Hematopoietic multipotent progenitor cell (in vitro differentiated cells): ENCODE measurements at places on chromosomes 7 and 10.
A peak's percentile ranks its signal among the peaks of the same experiment; 100 is the strongest.

GRCh38 chr7:51023547-51023946, 240.9 kb upstream of the GRB10 start:
- no peak for DNase-seq

- no peak for DNase-seq
These were observed 2.9 kb upstream of the ZNF467 start for GRCh38 chr7:149776289-149776688.

- no peak for DNase-seq
These were observed 146.8 kb upstream of the PRKCQ start for GRCh38 chr10:6726924-6727323.

- no peak for DNase-seq
These were observed 245.9 kb downstream of the MTERF1 start for GRCh38 chr7:91634485-91635177.

- peak; percentile 42 for DNase-seq
These were observed 73.8 kb upstream of the SFMBT2 start for GRCh38 chr10:7484456-7485243.

- no peak for DNase-seq
These were observed 6.6 kb downstream of the UFSP1 start for GRCh38 chr7:100882785-100883526.

GRCh38 chr10:89164080-89164479, 43.0 kb downstream of the CH25H start:
- peak; percentile 75 for DNase-seq

GRCh38 chr7:121043314-121044234, 55.1 kb downstream of the CPED1 start:
- DNase-seq, result no peak

DNA sequence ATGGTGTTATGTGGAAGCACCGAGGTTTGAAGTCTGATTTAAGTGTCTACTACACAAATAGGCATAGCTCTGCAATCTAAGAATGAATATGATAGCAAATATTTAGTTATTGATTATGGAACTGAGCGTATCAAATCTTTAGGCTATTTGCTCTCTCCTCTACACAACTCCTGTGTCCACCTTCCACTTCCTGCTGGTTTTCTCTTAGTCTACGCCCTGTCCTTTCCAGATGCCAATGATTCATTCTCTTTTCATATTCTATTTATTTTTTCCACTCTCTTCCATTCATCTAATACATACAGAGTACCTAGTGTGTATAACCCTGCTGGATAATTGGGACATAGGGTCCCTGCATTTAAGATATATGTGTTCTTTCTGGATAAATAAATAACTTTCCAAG, 83.7 kb downstream of the DGKB start:
- no peak for DNase-seq

DNA sequence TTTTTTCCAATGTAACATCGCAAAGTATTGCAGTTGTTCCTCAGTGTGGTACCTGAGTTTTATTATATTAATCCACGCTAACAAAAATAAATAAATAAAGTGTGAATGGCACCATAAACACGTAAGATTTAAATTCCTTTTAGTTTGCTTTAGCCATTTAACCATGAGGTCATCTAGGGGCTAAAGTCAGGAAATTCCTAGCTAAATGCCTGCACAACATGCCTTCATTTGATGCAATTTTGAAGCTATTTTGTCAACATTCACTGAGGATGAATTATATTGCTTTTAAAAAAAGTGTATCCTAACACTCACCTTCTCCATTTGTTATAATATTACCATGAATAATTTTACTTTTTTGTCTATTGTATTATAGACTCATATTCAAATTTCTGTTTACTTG, 714.4 kb downstream of the GATA3 start:
- no peak for DNase-seq

DNA sequence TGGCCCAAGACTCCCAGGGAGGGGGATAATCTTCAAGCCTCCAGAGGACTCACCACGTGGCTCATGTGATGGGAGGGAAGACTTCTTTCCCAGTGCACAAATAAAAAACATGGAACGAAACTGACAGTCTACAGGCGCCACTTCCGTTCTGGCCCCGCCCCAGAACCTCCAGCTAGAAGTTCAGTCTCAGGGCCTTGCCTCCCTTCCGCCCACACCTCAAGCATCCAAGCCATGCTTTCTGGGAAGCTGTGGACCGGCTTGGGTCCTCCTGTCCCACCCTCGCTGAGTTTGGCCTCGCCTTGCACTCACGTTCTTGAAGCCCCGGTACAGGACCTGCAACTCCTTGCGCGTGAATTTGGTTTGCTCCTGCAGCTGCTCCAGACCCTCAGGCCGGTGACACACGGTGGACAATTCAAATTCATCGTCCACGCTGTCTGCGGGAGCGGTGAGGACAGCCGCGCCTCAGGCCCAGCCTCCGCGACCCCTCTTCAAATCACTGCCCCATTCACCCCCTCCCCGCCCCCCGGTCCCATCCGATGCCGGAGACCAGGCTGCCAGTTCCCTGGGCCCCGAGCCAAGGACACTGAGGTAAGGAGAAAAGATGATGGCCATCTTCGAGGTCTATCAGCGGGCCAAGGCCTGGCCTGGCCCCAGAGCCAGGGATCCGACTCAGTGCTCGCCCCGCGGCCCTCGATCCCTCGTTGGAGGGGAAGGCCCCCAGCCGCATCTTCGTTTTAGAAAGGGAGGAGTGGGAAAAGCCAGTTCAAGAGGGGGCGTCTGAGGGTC, 10.7 kb upstream of the OGA start:
- DNase-seq, result no peak

- DNase-seq, result no peak
These were observed 32.8 kb downstream of the SLC26A4 start for GRCh38 chr7:107693396-107693795.

DNA sequence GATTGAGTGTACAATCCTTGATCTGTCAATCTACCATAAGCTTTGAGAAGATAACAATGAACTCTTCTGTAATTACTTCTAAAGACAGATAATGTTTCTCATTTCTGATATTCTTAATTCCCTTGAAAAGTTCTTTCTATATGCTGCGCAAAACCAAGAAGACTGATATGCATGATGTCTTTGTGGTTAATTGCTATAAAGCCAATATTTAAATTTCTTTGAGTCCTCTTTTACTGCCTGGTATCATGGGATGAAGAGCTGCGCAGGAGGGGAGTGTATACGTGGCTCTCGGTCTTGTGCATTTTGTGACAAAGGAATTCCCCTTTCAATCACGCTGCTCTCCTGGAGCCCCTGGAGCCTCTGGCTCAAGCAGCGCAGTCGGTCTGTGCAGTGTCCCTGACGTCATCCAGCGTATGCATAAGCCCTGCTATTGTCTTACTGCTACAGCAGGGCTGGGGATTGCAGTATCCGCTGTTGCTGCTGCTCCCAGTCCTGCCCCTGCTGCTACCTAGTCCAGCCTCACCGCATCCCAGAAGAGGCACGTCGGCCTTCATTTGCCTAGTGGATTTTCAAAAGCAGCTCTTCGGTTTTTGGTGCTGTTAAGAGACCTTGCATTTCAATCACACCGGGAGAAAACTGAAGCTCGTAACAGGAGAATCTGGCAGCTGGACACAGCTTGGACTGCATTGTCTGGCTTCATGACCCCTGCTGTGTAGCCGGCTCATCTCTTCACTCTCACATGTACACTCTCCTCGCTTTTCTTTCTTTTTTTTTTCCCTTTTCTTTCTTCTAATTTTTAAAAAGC, 66.7 kb downstream of the ST7 start:
- no peak for DNase-seq

GRCh38 chr10:3801558-3802192, 16.7 kb upstream of the KLF6 start:
- no peak for DNase-seq

GRCh38 chr7:84469034-84469433, 274.4 kb upstream of the SEMA3A start:
- DNase-seq, result no peak

GRCh38 chr7:18474944-18475343, 20.6 kb upstream of the HDAC9 start:
- no peak for DNase-seq

GRCh38 chr7:103712991-103713778, 267.2 kb upstream of the SLC26A5 start:
- DNase-seq, result no peak

GRCh38 chr10:78754269-78755062, 314.3 kb upstream of the ZMIZ1 start:
- DNase-seq, result peak; percentile 36

DNA sequence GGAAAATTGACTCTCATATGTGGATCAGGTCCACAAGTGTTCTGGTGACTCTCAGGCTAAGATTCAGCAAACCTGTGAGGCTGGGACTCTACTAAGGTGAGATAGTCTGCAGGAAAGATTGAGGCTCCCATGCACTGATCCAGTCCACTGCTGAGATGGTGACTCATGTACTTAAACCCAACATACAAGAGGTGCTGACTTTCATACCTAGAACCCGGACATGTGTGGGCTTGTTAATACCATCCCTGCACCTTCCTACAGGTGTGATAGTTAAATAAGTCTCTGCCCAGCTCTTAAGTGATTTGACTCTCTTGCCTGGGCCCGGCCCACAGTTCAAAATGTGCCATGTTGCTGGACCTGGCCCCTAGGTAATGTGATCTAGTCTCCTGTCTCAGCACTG, 27.1 kb upstream of the ZNF107 start:
- no peak for DNase-seq

DNA sequence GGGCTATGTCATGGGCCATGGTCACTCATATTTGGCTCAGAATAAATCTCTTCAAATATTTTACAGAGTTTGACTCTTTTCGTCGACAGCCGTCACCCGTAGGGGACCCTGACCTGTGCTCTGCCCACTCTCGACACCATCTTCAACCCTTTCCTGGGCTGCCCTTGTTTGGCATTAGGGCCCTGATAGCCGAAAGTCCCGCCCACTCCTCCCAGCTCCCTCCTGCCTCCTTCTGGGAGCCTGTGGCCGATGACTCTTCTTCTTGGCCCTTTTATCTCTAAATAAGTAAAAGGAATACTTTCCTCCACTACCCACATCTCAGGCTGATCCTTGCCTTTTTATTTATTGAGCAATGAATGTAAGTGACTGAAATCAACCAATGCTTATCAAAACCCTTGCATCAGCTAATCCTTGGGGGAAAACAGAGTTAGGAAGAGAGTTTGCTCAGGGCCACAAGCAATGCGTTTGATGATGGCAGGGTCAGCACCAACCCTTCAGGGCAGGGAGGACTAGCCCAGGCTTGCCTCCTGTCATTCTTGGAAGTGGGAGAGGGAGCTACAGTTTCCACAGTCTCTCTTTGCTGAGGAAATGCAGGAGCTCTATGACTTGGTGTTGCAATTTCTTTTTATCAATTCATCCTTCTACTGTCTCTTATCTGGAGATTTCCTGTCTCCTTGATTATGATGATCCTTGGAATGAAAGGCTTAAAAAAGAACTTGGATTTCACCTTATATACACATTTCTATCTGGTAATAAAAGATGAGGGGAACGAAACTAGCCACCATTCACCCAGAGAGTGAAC, 218.2 kb upstream of the PODXL start:
- DNase-seq, result no peak

- DNase-seq, result no peak
These were observed 24.2 kb downstream of the PIK3AP1 start for GRCh38 chr10:96695975-96696634.

DNA sequence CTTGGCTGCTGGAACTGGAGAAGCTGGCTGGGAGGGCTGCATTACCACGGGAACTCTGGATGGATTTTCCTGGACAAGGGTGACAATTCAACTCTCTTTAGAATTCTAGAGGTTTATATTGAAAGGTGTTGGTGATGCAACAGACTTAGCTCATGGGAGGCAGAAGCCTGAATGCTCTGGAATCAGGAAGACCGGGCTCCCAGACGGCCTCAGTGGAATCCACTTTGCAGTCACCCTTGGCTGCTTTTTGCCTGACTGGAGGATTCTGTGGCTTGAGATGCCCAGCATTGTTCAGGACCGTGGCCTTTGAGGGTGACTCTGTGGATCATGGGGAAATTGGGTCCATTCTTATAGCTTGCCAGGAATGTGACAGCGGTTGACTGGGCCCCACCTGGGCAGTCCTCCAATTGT, 32.3 kb downstream of the PYROXD2 start:
- no peak for DNase-seq

DNA sequence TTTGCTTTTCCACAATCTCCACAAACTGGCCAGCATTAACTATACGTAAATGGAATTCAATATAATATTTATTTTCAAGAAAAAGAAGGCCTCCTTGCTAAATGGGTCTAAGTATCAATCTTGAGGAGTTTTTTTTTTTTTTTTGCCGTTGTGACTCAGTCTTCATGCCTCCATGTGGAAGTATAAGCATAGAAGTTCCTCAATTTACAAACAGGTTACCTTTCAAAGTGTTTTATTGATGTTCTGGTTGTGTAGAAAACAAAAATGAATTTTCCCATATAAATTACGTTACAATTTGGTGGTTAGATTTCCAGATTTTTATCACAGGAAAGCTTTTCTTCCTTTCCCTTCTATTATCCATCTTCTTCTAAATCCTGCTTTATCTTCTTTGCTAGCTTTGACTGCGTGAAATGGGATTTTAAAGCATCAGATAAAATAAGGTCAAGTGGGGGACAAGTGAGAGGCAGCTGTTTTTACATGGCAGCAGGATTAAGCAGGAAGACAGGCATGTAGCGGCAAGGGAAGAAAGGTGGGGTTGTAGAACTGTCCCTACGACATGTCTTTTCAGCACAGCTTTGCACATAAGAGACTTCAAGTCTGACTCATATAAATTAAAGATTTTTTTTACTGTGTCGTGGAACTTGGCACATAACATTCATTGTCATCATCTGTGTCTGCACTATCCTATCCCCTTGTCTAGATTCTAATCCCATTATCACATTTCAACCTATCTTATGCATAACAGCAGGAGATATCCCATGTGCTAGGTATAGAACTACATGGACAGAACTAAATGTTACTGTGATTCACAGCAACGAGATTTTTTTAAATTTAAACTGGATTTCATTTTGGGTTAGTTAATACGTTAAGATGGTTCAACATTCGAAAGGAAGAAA, 135.3 kb upstream of the FAM3C start:
- no peak for DNase-seq

GRCh38 chr10:97647556-97647955, 7.1 kb downstream of the PI4K2A start:
- no peak for DNase-seq

DNA sequence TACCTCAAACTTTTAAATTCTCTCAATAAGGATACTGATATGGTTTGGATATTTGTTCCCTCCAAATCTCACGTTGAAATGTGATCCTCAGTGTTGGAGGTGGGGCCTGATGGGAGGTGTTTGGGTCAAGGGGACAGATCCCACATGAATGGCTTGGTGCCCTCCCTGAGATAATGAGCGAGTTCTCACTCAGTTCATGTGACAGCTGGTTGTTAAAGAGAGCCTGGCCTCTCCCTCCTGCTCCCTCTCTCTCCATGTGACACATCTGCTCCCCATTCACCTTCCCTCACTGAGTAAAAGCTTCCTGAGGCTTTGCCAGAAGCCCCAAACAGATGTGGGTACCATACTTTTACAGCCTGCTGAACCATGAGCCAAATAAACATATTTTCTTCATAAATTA, 19.2 kb downstream of the ABCB4 start:
- no peak for DNase-seq

GRCh38 chr10:30724296-30724695, 94.7 kb upstream of the LYZL2 start:
- DNase-seq, result no peak

DNA sequence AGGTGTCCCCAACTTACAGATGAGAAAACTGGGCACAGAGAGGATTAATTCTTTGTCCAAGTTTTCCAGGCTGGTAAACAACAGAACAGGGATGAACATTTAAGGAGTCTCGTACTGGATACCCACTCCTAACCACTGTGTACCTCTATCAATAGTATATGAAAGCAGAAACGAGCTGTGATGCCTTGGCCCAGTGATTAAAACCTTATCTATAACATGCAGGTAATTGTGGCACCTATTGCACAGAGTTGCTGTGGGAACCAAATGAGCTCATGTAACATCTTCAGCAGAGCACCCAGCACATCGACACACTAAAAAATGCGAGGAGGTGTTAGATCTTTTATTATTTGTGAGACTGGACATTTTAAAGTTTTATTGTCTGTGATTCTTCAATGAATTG, 1.6 kb downstream of the TMEM273 start:
- DNase-seq, result no peak
